ENCODE measurements at places on chromosomes 4 and X. TPM values are rescaled to one million over a fixed set of nuclear protein-coding genes. Genes with fewer than 3 reads are reported as not detected.

GAGE10 gene
- not detected for polyA plus RNA-seq

LARP1B gene
- polyA plus RNA-seq = 11.0 TPM

DNA sequence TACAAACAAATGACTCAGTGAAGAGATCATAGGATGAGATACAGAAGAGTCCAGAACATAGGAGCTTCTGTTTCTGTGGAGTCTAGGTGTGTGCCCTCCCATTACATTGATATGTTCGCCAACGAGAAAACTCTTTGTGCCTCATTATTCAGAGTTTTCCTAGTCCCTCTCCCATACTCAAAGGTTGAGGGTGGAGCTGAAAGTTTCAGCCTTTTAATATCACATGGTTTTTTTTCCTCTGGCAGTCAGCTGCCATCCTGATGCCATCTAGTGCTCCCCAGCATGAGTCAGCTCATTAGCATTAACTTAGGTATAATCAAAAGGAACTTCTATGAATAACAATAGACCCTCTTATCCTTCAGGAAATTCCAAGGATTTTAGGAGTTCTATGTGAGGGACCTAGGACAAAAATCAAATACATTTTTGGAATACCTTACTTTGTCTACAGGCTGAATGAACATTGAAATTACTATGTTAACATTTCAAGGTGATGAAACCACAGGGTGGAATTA is 559.6 kb upstream of the AMOT start:
- H3K4me1 ChIP-seq = no peaks in the 10 kb centered on the region
- H3K4me3 ChIP-seq = no peak overlapping the region
- H3K27me3 ChIP-seq = peaks cover 25% of the 10 kb centered on the region
- no peaks in the 10 kb centered on the region for H3K36me3 ChIP-seq
- no peak for DNase-seq

GRCh38 chr4:38867478-38868058 is at the start of gene FAM114A1:
TSS of gene FAM114A1 (plus strand) at chr4:38867806. CDS start at chr4:38878079, 10,273 bp downstream.
- peaks cover 2% of the 10 kb centered on the region for H3K36me3 ChIP-seq
- H3K27ac ChIP-seq = peak within 1 kb of the TSS; percentile 79
- no peaks in the 10 kb centered on the region for H3K27me3 ChIP-seq
- DNase-seq = peak; percentile 94

DNA sequence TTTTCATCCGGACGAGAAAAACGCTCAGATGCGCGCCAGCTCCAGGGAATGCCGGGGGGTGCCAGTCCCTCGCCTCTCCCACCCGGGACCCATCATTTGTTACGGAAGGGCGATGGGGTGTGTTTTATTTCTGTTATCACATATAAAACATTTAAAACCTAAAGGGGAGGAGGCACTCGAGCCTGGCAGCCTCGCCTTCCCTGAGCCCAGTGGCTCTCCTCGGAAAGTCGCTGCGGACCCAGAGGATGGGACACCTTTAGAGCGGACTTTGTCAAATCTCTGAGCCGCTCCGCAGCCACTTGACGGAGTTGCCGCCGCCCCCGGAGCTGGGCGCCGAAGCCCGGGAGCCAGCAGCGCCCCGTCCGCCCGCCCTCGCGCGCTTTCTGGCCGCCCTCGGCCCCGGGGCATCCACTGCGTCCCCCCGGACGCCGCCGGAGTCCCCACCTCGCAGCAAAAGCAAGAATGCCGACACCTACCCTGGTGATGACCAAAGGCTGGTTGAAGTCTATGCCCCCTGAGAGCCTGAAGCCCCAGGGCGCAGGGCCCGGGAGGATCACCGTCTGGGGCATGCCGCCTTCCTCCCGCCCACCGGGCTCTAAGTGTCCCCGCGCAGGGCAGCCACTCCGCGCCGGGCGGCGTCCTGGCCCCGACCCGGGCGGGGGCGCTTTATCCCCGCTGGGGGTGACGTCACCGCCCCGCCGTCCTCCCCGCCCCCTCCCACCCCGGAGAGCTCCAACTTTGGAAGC is at the start of gene PDLIM3:
TSS of gene PDLIM3 (minus strand) at position 642 of the 746 bp plus-strand sequence. CDS start at position 569, 73 bp downstream.
- H3K4me1 ChIP-seq = no peaks in the 10 kb centered on the region
- peak; percentile 87 for DNase-seq
- peak within 1 kb of the TSS; percentile 93 for H3K27ac ChIP-seq
- no peaks in the 10 kb centered on the region for H3K27me3 ChIP-seq
- H3K4me3 ChIP-seq = peak within 1 kb of the TSS; percentile 74

GRCh38 chrX:48025561-48025960 is 18.8 kb downstream of the SPACA5 start:
- H3K4me1 ChIP-seq = no peaks in the 10 kb centered on the region
- H3K4me3 ChIP-seq = no peak overlapping the region
- H3K36me3 ChIP-seq = no peaks in the 10 kb centered on the region
- no peak overlapping the region for H3K27ac ChIP-seq
- no peaks in the 10 kb centered on the region for H3K27me3 ChIP-seq

GRCh38 chr4:1869530-1870327 is 1.5 kb upstream of the NSD2 start:
- peak overlapping the region; percentile 75 for H3K4me3 ChIP-seq
- no peaks in the 10 kb centered on the region for H3K36me3 ChIP-seq
- H3K4me1 ChIP-seq = peaks cover 2% of the 10 kb centered on the region
- no peaks in the 10 kb centered on the region for H3K27me3 ChIP-seq
- DNase-seq = no peak

DNA sequence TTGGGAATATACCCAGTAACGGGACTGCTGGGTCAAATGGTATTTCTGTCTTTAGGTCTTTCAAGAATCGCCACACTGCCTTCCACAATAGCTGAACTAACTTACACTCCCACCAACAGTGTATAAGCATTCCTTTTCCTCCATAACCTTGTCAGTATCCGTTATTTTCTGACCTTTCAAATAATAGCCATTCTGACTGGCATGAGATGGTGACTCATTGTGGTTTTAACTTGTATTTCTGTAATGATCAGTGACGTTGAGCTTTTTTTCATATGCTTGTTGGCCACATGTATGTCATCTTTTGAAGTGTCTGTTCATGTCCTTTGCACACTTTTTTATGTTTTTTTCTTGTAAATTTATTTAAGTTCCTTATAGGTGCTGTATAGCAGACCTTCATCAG is 81.2 kb downstream of the ADAM29 start:
- no peaks in the 10 kb centered on the region for H3K36me3 ChIP-seq
- H3K27ac ChIP-seq = no peak overlapping the region
- H3K4me1 ChIP-seq = no peaks in the 10 kb centered on the region
- H3K27me3 ChIP-seq = no peaks in the 10 kb centered on the region
- H3K4me3 ChIP-seq = no peak overlapping the region
- DNase-seq = no peak
